ENCODE measurements at places on chromosomes 5 and 9. TPM values are rescaled to one million over a fixed set of nuclear protein-coding genes. Genes with fewer than 3 reads are reported as not detected.

EIF4E1B gene
- not detected for total RNA-seq

ANKRD20A1 gene
- total RNA-seq, result 1.7 TPM

MCC gene
- total RNA-seq, result 74.6 TPM

SH3TC2 gene
- 6.0 TPM for total RNA-seq

NR4A3 gene
- 0.09 TPM for total RNA-seq

HTR4 gene
- total RNA-seq, result not detected

SKP2 gene
- 14.3 TPM for total RNA-seq

EQTN gene
- not detected for total RNA-seq

ARID3C gene
- total RNA-seq, result 0.09 TPM

IFNE gene
- total RNA-seq, result 0.99 TPM

PCDHB16 gene
- total RNA-seq, result 0.09 TPM

FCN1 gene
- total RNA-seq, result not detected

PCDHGA6 gene
- 2.2 TPM for total RNA-seq

ENC1 gene
- total RNA-seq, result 126 TPM

CDC14B gene
- 5.2 TPM for total RNA-seq

CNTFR gene
- total RNA-seq, result not detected

KIF24 gene
- 2.4 TPM for total RNA-seq

PCDHB7 gene
- 0.45 TPM for total RNA-seq

KCNN2 gene
- total RNA-seq, result 0.54 TPM

RNF183 gene
- total RNA-seq, result not detected

RNF208 gene
- total RNA-seq, result 0.19 TPM

ADGRV1 gene
- 0.56 TPM for total RNA-seq

SYK gene
- total RNA-seq, result not detected

MYMK gene
- total RNA-seq, result not detected

RICTOR gene
- total RNA-seq, result 30.9 TPM

UBQLN1 gene
- total RNA-seq, result 108 TPM

ASPN gene
- total RNA-seq, result not detected

CRHBP gene
- under 0.01 TPM for total RNA-seq

FCN2 gene
- not detected for total RNA-seq

BHMT2 gene
- total RNA-seq, result 0.09 TPM

SPINK13 gene
- total RNA-seq, result not detected

MED27 gene
- 14.5 TPM for total RNA-seq

HAVCR1 gene
- total RNA-seq, result not detected

SLC34A3 gene
- not detected for total RNA-seq

SLC46A2 gene
- not detected for total RNA-seq

PCAT7 gene
- not detected for total RNA-seq

FAM221B gene
- not detected for total RNA-seq

SPATA31D4 gene
- total RNA-seq, result not detected

PPIP5K2 gene
- 32.6 TPM for total RNA-seq

SLC25A2 gene
- total RNA-seq, result 0.09 TPM

OTULINL gene
- under 0.01 TPM for total RNA-seq

RAB3C gene
- not detected for total RNA-seq

PRDM9 gene
- total RNA-seq, result not detected

HSPB3 gene
- not detected for total RNA-seq

RASEF gene
- total RNA-seq, result 0.09 TPM

ZNF354C gene
- 7.6 TPM for total RNA-seq

SEMA5A gene
- 12.7 TPM for total RNA-seq

MCIDAS gene
- under 0.01 TPM for total RNA-seq

Data from endothelial cell of coronary artery (primary cell).